ENCODE measurements at places on chromosomes 6 and 20.
A peak's percentile ranks its signal among the peaks of the same experiment; 100 is the strongest.

GRCh38 chr6:48978016-48978415 lies 485.0 kb downstream of the MMUT start:
- no peak for DNase-seq

DNA sequence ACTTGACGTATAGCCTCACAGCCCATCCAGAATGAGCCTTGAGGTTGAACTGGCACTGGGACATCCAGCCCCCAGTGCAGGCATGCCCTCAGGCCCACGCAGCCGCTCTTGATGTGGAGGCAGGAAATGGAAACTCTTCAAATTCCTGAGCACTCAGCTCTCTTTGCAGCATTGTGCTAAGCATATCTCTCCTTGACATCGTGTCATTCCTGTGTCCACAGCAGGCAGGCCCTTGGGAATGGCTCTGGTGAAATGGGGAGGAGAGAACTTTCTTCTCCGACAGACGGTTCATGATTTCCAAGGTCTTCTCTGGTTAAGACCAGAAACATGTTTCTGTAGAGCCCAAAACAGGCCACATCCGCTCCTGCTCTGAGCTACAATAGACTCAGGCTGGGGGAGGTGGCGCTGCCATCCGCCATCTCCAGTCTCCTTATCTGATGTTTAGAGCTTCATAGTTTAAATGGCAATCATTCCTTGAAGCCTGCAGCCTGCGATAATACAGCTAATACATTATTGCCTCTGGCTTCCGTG lies 248.8 kb downstream of the CDH4 start:
- peak; percentile 36 for DNase-seq

GRCh38 chr6:137808191-137808590 lies 58.9 kb upstream of the TNFAIP3 start:
- no peak for DNase-seq

GRCh38 chr6:121354764-121355163 lies 20.5 kb upstream of the TBC1D32 start:
- no peak for DNase-seq

DNA sequence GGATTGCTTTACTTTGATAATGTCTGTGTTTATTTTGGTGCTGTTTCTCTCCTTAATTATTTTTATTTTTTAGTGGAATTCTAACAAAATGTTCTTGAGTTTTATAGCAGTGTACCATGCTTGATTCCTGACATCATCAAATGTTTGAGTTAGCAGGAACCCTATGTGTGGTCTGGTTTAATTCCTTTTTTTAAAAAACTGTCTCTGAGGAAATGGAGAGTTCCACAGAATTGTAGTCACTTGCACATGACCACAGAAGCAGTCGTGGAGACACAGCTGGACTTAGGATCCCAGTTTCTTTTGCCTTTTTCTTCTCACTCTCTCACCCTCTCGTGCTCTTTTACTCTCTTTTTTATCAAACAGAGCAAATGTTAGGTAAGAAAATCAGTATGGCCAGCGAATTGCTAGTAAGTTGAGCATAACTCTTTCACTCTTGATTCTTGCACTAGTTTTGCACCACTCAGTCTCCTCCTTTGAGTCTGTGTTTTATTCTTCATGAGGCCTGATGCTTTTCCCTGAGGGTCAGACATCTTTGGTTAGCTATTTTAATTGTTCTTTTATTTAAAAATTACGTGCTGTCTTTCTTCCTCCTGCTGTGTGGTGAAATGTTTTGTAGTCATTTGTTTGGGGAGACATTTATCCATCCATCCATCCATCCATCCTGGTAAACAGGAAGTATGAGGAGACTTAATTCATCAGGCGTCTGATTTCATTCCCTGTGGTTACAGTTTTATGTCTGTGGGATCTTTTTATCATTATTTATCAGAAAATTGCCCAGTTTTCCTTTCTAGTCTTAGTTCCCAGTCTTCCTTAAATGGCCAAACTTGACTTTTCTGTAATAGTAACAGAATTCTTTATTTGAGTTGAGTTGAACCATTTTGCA lies 83.0 kb downstream of the SCAF8 start:
- DNase-seq, result no peak

DNA sequence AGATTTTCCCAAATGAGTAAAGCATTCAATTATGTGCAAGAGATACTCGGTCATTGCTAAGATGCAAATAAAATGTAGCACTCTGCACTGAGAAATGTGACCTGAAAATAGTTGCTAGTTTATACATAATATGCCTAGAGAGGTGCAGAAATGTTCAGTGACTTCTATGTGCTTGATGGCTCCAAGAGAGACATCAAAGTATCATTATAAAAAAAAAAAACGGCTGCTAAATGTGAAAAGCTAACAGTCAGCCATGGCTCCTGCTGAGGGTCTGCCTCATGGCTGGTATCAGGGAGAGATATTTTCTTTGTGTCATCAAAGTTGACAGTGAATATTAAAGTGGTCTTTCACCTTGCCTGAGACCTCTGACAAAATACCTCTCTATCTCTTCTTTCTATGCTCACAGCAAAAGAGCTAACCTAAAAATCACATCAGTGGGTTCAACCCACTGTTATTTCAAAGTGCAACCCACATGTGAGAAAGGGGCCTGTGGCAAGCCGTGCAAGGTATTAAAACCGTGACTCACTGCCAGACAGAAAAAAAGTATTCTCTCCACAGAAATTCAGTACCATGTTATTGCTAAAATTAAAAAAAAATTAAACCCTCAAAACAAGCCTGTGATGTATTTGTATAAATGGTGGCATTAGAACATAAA lies 259.0 kb downstream of the HIVEP2 start:
- no peak for DNase-seq
